ENCODE measurements at places on chromosomes 5 and 9.

GRCh38 chr5:148967783-148968182 is 95.1 kb downstream of the SH3TC2 start:
- DNase-seq, result no peak

GRCh38 chr5:107672211-107673038 is 1.7 kb upstream of the EFNA5 start:
- DNase-seq, result no peak

GRCh38 chr5:178326374-178326715 is 93.7 kb upstream of the PHYKPL start:
- no peak for DNase-seq

GRCh38 chr5:96209829-96210228 is 223.2 kb downstream of the PCSK1 start:
- no peak for DNase-seq

DNA sequence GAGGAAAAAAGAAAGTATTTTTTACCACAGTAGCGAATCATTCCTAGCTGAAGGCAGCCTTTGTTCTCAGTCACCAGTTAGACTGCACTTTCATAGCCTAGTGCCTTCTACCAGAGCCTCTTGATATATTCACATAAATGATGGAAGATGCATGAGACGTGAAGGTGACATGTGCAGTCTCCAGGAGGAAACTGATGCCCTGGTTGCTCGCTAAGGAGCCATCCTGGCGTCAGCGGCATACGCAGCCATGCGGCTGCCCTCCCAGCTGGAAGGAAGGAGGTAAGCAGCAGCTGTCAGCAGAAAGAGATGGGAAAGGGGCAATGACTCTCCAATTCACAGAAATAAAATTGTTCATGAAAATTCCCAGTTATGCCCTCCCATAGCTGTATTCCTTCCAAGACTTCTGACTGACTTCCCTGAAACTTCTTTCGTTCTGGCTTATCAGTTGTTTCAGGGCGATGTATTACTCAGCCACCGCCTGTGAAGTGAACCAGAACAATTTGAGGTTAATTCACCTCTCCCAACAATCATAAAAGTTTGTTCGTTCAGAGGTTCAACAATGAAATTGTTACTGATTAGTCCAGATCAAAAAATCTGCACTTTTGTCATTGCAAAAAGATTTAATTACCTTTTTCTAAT is 331.2 kb downstream of the NR2F1-AS1 start:
- no peak for DNase-seq

GRCh38 chr9:125812403-125812802 is 65.2 kb downstream of the PBX3 start:
- no peak for DNase-seq

GRCh38 chr9:128192601-128193371 is 1.4 kb upstream of the CIZ1 start:
- peak; percentile 66 for DNase-seq

GRCh38 chr9:33868440-33868973 is 51.5 kb downstream of the UBE2R2 start:
- DNase-seq, result no peak

DNA sequence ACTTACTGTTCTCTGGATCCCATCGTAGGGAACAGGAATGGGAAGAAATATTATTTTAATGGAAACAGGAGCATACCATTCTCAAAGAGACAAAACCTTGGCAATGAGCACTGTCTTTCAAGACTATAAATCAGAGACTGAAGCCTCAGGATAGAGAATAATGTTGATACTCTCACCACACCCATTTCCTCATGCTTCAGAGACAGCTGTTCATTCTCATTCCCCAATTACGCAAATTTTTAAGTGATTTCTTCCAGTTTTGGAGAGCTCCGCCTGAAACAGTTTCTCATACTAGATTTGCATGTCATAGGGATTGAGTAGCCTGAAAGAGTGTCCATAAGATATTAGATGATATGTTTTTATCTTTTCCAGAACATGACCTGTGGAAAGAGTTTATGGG is 290.5 kb upstream of the RASA1 start:
- DNase-seq, result no peak
